ENCODE measurements at places on chromosomes 5 and 9.

GRCh38 chr9:18118268-18118667, 355.7 kb upstream of the ADAMTSL1 start:
- no peak for DNase-seq

- DNase-seq, result peak; percentile 54
Measured at GRCh38 chr9:132409828-132410528, at the start of gene CFAP77. CFAP77 (plus strand) TSS chr9:132410211; CDS start chr9:132410272, 61 bp downstream.

DNA sequence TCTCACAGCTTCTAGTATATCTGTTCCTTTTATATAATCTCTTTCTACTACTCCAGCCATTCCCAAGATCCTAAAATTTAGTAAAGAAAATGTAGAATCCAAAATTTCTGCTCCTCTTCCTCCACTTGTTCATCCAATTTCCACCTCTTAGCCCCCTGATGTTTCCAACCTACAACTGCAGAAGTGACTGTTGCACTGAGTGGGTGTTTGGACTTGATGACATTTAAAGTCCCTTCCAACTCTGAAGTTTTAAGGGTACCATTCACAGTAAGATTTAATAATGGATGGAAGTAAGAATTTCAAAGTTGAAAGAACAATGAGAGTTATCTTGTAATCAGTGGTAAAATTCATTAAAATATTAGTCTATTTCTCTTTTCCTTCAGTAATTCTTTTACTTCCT, 5.5 kb downstream of the DIAPH1 start:
- no peak for DNase-seq

DNA sequence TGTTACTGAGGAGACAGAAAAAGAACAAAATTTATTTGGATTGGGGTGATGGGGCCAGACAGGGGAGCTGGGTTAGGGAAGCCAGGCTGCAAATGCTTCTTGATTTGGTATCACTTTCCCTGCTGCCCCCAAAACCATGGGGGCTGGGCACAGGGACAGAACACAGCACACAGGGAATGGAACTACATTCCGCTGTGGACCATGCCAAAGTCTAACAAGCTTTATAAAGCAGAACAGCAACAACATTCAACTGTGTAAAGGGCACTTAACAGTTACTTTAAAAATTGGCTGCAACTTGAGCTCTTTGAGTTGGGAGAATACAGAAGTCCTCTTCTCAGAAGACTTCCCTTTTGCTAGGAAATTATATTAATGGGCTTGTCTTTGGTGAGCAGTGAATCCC, 23.8 kb downstream of the C5orf58 start:
- DNase-seq, result no peak

GRCh38 chr5:64807520-64807919, 38.8 kb downstream of the CWC27 start:
- no peak for DNase-seq

- DNase-seq, result no peak
Measured at GRCh38 chr5:72368271-72368670, 48.1 kb downstream of the PTCD2 start.
